ENCODE measurements at places on chromosomes 3 and 15.

DNA sequence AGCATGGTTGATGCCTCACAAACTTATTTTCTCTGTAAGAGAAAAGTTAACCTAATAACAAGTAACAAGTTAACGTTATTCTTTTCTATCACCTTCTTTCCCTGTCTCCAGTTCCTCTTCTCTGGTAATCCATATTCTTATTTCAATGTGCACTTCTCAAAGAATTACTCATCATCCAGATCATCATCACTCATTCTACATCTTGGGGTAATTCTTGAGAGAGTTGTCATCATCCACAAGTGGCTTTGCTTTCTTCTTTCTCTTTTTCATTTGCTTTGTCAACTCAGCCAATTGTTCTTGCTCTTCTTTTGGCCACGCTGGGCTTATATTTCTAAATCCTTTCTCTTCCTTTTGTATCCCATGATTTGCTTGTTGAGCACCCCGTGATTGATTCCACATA, 20.8 kb upstream of the RNF111 start:
- peak; percentile 78 for DNase-seq

DNA sequence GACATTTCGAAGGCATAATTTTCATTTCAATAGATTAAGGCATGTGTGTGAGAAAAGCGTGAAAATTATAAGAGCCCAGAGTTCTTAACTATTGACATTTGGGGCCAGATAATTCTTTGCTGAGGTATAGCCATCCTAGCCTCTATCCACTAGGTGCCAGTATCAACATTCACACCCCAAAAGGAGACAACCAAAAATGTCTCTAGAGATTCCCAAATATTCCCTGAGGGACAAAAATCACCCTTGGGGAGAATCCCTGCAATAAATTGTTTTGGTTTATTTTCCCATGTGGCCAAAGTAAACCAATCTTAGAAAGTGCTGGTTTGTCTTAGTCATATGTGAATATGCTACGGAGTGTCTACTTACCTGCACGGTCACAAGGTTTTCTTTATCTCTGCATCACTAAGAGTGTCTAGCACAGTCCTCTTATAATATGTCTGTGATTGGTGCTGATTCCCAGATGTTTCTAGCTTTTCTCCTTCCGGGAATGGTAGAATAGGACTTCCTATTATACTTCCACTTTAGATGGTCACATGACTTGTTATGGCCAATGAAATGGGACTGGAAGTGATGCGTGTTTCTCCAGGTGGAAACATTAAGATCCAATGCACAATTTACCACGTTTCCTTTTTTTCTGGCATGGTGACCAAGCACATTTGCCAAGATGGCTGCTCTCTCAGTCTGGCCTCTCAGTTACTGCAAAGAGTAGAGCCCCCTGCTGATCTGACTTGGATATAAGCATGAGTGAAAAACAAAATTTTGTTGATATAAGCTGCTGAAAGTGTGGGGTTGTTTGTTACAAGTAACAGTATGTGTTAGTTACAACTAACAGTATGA, 8.0 kb upstream of the KBTBD8 start:
- no peak for DNase-seq

- DNase-seq: no peak
These were observed 14.9 kb downstream of the KBTBD12 start for GRCh38 chr3:127929818-127930413.

GRCh38 chr3:177810162-177810623, 612.9 kb upstream of the TBL1XR1 start:
- DNase-seq: peak; percentile 81

DNA sequence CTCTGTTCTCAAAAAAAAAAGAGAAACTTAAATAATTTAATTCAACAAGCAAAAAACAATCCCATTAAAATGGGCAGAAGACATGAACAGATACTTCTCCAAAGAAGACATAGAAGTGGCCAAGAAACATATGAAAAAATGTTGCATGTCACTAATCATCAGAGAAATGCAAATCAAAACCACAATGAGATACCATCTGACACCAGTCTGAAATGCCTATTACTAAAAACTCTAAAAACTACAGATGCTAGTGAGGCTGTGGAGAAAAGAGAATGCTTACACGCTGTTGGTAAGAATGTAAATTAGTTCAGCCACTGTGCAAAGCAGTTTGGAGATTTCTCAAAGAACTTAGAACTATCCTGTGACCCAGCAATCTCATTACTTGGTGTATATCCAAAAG, 382.9 kb downstream of the OTOL1 start:
- DNase-seq: no peak

DNA sequence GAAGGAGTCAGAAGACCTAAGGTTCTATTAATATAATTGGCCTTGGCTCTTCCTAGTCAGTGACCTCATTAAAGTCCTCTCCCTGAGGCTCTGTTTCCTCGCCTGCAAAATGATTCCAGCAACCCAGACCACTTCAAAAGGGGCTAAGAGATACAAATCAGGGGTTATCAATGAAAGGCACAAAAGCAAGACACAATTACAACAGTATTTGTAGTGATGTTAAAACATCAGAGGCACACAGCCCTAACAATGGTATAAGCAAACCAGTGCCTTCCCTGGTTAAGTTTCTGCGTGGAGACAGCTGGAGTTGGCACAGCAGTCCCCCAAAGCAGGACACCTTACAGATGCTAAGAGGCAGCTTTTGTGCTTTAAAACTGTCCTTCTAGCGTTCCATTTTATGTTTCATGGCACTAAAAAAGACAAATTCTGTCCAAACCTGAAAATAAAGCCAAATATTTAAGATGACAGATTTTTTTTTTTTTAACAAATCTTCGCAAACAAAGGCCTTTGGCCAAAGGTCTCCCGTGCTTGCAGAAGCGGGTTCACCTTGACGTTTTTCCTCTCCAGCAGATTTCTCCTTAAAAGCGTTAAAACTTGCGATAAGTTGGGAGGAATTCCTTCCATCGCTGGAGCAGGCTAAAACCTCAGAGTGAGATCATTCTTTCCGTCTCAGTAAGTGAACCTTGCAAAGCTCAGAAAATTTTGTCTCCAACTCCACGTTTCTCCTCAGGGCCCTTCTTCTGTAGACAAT, 999 bp downstream of the ZNF280D start:
- peak; percentile 50 for DNase-seq

DNA sequence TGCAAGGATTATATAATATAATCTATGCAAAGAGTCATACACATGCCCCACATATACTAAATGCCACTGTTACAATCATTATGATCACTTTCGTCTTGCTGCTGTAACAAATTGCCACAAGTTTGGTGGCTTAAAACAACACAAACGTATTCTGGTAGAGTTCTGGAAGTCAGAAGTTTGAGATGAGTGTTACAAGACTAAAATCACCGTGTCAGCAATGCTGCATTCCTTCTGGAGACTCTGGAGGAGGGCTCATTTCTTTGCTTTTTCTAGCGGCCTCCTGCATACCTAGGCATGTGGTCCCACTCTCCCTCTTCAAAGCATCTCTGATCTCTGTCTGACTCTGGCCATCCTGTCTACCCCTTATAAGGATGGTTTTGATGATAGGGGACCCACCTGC, 1.4 kb upstream of the CCDC174 start:
- no peak for DNase-seq

- peak; percentile 69 for DNase-seq
These were observed 54.0 kb downstream of the B3GNT5 start for GRCh38 chr3:183306798-183307671.

DNA sequence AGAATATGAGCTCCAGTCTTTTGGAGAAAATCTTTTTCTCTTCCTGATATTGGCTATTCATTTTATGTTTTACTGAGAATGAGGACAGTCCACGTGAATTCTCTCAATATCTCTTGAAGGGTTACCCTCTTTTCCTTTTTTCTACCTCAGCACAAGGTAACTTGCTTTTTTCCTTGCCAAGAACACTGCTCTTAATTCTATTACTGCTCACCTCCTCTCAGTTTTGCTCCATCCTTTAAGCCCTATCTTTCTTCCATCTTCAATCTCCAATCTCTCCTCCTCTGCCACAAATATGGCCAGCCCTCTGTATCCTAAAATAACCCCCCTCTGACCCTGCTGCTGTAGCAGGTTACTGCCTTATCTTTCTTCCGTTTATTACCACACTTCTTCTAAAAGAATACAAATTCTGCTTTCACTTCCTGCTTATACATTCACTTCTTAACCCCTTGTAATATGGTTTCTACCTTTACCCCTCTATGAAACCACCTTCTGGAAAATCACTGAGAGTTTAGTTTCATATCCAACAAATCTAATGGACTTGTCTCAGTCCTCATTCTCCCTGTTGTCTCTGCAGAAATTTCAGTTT, 89.0 kb downstream of the NFKBIZ start:
- no peak for DNase-seq

GRCh38 chr3:141106842-141107241, 55.7 kb downstream of the SPSB4 start:
- no peak for DNase-seq

DNA sequence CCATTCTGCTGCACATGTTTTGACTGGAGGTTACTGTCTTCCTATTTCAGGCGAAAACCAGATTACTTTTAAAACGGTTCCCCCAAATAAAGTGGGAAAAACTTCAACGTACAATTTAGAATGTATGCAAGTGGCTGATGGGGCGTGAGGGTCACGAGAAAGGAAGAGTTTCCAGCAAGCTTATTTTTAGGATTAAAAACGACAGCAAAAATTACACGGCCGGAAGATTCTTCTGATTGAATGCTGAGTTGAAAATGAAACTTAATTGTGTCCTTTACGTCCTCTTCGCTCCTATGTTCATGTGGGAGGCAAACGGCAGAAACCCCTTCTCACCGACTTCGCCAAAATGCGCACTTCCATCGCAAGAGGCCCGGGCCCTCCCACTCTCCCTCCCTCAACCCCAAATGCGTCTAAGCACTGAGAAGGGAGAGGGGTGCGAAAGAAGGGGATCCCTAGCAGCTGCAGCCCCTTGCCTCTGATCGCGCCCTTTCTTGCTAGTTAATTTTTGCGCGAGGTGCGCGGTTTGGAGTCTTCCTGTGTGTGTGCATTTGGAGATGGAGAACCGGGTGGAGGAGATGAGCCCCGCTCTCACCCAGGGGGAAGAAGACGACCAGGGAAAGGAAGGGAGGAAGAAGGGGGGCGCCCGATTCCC, 656 bp downstream of the CD47 start:
- DNase-seq: peak; percentile 17

DNA sequence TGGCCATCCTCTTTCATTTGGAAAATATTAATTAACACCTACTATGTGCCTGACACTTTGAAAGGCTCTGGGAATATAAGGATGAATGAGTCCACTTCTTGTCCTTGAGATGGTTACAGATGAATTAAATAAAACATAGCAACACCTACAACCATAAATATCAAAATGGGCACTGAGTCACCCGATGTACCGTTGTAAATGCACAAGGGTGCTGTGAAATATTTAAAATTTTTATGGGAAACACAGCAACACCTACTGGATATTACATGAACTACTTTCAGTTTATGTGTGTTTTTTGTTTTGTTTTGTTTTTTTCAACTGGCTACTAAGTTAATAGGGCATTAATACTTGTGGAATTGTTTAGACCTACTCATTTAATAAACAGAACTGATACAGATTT, 239.0 kb upstream of the NAALADL2 start:
- peak; percentile 9 for DNase-seq

- no peak for DNase-seq
These were observed 8.6 kb downstream of the ZXDC start for GRCh38 chr3:126466886-126467610.

DNA sequence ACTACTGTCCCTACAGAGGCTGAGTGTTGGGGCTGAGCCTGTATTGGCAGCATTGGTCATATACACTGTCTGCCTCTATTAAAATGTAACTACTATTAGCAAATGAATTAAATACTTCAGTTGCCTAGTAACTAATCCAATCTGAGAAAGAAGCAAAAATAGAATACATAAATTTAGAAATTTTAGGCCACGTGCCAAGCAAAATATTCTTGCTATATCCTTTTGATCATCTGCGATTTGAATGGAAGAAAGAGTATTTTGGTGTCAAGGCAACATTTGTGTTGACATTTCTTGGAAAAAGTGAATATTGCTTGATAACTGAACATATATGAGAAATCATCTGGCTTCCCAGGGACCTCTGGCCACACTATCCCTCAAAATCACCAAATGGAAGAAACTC, 148.2 kb upstream of the TOPAZ1 start:
- no peak for DNase-seq

DNA sequence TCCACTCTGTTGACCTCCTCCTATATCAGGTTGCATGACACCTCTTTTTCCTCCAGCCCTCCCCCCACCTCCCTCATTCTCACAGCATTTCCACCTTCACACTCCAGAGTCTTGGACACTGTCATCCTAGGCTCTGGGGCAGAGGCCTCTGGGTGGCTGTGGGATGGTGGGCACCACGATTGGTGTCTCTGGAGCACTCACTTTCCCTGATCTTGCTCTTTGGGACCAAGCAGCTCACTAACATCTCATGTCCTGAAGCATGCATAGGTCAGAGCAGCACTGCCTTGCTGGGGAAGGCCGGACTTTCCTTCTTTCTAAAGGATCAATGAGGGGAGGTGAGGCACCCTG, 14.9 kb downstream of the ZBTB47 start:
- no peak for DNase-seq

- DNase-seq: no peak
These were observed 41.1 kb upstream of the AP3B2 start for GRCh38 chr15:82750831-82751180.

GRCh38 chr3:18843188-18843587, 305.1 kb upstream of the KCNH8 start:
- no peak for DNase-seq

- no peak for DNase-seq
These were observed 41.3 kb upstream of the PRTG start for GRCh38 chr15:55784286-55784685.

GRCh38 chr3:197833930-197834715, 43.1 kb downstream of the LRCH3 start:
- no peak for DNase-seq

- no peak for DNase-seq
These were observed 3.8 kb upstream of the KATNBL1 start for GRCh38 chr15:34213690-34214089.

GRCh38 chr3:23217872-23218554, 14.9 kb downstream of the UBE2E2 start:
- peak; percentile 24 for DNase-seq

GRCh38 chr3:17181413-17181907, 296.7 kb downstream of the PLCL2 start:
- no peak for DNase-seq

DNA sequence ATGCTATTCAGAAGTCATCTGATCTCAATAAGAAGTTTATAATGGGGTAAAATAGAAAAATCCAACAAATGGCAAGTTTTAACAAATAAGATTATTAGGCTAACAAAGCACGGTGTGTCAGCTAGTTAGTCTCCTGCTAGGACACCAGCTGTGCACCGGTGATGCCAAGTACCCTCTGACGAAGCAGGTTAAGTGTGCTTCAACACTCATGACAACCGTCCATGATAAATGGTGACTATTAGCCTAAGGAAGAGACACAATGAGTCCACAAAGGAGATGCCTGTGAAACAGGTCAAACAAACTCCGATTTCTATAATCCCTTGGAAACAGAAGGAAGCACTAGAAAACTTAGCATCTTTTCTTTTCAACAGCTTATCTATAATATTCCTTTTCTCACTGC, 36.5 kb downstream of the ATP13A3 start:
- no peak for DNase-seq
